Left lung (tissue), 14 donors: ENCODE measurements at places on chromosomes 3 and 15. TPM values are rescaled to one million over a fixed set of nuclear protein-coding genes. Genes with fewer than 3 reads are reported as not detected.

Gene MYH15
- polyA plus RNA-seq, result 0.50 TPM

Gene AADACL2
- polyA plus RNA-seq, result not detected

Gene RARB
- 38.7 TPM for polyA plus RNA-seq

DNA sequence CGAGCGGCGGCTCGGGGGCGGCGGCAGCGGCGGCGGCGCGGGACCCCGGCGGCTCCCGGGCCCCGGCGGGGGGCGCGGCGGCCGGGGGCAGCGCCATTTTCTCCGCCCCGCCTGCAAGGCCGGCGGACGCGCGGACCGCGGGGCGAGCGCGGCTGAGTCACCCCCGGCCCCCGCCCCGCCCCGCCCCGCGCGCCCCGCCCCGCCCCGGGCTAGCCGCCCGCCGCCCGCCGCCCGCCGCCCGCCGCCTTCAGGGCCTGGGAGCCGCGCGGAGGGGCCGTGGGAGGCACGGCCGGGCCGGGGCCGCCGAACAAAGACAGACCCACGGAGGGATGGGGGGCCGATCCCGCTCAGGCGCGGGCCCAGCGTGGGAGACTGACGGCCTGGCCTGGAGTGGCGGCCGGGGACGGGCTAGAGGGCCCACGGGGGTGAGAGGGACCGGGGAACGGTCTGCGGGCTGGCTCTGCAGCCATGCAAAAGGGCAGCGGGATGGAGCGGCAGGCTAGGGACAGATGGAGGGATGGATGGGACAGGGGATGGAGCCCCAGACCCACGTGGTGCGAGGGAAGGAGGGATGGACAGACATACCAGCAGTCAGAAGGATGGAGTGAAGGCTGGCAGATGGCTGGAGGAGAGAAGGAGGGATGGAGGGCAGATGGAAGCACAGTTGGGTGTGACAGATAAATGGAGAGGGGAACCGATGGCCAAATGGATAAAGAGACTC, at the start of gene EIF4E3:
TSS of gene EIF4E3 (minus strand) at position 132 of the 721 bp plus-strand sequence. CDS start at position 97, 35 bp downstream.
- DNase-seq, result no peak

DNA sequence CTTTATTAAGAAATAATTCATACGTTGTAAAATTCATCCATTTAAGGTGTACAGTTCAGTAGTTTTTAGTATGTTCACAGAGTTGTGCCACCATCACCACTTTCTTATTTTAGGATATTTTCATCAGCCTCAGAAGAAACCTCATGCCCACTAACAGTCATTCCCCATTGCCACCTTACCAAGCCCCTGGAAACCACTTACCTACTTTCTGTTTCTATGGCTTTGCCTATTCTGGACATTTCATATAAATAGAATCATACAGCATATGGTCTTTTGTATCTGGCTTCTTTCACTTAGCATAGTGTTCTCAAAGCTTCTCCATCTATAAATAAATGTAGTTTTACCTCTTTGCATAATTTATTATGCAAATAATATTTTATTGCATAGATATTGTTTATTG, 6.6 kb downstream of the FETUB start:
- no peak for DNase-seq

GRCh38 chr3:177730814-177731213, 533.5 kb upstream of the TBL1XR1 start:
- no peak for DNase-seq

DNA sequence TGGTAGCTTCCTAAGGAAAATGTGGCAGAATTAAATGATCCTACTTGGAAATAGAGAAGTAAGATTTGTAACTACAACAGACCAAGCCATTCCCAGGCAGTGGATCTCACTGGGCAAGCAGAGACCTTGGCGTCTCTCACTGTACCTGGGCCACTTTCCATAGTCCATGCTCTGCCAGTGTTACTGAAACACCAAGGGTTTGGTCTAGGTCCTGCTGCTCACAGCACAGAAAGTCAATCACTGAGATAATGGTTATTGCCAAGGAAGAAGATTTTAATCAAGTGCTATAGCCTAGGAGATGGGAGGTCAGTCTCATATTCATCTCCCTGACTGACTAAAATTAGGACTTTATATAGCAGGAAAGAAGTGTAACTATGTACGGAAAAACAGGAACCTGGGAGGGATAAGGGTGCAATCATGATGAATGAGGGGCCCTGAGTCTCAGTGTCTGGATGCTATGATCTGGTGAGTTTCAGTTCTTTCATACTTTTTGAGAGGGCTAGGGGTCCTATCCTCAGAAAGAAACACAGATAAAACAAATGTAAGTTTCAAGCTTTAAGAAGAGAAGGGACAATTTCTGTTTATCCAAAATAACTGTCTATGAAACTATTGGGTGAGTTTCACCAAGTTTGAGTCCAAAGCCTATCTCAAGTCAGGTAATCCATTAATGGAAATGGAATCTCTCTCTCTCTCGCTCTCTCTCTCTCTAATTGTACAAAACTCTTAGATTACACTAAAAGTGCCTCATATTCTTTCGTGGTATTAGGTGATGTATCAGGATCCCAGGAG, 20.6 kb downstream of the GPR15 start:
- DNase-seq, result no peak

DNA sequence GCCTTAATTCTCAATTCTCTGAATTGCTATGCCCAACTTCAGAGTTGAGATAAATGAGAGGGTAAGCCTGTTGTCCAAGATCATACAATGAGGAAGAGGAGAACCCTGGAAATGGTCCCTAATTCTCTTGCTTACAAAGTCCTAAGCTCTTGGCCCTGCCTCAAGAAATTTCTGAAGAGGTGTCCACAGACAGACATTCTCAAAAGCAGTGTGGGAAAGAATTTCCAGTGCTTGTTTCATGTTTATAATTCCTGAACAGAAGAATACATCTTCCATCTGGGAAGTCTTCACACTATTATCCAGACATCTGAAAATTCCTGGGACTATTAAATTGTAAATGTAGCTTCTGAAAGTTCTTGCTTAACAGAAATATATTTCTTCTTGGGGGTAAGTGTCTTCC, 166.8 kb upstream of the LRTM1 start:
- no peak for DNase-seq

DNA sequence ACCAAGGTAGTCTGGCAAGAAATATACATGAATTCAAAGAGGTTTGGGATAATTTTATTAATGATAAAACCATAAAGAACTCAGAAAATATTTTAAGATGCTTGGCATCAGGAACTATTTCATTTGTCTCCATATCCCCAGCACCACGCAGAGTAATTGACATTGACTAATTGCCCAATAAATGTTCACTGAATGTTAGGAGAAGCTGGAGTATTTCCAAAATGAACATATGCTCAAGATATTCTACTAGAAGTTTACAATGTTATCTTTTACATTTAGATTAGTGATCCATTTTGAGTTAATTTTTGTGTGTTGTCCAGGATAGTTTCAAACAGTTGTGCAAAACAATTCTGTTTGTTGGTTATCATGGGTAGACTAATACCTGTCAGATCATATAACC, 298.8 kb upstream of the CTDSPL start:
- no peak for DNase-seq

DNA sequence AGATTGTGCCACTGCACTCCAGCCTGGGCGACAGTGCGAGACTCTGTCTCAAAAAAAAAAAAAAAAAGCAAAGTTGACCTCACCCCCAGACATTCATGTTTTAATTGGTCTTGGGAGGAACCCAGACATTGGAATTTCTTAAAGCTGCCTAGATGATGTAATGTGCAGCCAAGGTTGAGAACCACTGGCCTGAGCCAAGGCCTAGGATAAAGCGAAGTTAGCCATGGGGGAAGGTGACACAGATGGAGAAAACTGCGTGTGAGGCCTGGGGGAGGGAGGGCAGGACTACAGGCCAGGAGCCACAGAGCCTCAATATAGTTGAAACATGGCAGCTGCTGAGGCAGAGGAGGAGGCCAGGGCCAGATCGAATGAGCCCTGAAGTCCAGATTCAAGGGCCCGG, 21.0 kb downstream of the GLB1 start:
- DNase-seq, result no peak

DNA sequence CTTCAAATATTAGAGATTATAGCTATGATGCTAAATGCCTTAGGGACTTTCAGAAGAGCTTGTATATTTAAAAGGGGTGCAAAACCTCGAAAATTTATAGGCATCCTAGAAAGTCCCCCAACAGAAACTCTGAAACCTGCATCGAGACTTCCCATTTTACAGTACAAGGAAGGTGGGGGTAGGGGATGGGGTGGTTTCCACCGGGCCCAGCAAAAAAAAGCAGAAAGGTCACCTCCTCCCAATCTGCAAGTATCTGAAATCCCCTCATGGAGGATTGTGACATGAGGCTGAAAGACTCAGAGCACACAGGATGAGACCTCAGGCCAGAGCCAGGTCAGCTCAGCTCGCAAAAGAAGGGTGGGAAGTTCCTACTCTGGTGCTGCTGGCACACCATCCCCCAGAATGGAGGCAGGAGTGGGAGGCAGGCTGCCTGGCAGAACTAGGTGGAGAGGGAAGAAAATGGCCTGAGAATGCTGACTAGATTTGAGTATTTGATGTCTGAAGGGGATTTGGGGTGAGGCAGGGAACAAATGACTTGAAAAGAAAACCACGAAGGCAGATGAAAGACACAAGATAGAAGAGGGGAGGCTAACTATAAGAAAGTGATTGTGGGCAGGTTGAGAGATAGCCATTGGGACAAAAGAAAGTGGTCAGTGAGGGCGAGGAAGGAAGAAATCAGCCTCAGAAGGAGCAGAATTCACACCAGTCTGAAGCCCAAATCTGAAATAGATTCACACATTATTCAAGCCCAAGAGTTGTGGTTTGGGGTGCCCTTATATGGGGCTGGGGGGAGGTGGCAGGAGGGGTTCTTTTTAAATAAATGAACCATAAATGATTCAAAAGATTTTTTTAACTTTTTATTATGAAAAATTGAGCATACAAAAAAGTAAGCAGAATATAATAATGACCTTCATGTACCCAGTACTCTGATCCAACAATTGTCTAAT, 22.5 kb upstream of the TSC22D2 start:
- no peak for DNase-seq

- no peak for DNase-seq
Observed at GRCh38 chr3:160953686-160954085, 151.5 kb downstream of the B3GALNT1 start.

DNA sequence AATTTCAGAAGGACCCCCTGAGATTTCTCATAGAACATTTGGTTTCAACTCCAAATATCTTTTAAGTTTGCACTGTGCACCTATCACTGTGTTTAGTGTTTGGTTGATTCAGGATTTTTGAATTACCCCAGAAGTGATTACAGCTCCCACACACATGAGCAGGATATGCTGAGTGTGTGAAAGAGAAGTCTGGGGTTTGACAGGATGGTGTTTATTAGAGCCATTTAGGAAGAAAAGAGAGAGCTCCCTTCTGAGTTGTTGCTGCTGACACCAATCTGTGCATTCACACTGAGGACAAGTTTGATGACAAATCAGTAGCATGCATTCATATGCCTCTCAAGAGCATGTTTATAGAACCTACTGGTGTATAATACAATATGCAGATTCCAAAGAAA, 118.1 kb downstream of the RPL22L1 start:
- no peak for DNase-seq

DNA sequence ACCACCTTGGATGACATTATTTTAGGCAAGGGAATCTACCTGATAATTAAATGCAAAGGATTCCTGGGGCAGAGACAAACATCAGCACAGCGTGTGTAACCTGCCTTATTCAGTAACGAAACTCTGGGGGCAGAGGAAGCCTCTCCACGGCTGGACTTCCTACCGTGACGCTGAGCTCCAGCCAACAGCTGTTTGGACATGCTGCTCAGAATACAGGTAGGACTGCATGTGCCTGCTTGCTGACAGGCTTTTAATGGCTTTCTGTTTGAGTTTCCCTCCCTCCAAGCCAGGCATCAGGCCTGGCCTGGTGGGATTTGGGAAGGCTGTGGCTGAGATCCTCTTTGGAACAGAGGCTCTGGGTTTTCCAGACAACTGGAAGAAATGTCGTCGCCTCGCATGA, 150.6 kb downstream of the ADAMTS17 start:
- DNase-seq, result no peak

GRCh38 chr3:115549071-115549470, 74.2 kb upstream of the GAP43 start:
- DNase-seq, result no peak

DNA sequence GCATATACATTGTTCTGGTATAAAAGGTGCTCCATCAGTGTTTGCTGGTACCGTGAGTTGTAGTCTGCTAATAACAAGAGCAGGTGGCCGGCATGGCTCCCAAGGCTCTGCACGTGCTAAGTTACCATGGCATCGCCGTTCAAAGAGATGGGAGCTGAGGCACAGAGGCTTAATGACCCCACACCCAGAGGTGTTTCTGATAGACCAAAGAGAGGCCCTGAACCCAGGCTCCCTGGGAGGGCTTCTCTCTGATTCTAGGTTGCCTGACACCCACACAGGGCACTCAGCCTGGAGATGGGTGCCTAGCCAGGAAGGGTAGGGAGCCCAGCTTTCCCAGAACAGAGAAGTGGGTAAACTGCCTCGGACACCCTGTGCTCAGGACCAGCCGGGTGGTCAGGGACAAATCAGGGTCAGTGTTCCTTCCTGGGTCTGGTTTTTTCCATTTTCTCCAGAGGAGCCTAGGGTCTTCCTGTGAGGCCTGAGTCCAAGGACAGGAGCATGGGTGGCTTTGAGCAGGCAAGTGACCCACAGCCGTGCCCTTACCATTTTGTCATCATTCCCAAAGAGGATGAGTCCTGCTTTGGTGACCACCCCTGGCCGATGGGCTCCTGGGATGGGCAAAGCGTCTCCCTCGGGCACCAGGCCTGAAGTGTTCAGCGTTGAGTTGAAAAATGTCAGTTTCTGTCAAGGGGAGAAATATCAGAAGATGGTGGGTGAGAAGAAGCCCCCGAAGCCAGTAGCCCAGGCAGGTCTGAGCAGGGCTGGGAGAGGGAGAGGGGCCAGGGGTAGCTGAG, 27.3 kb downstream of the ALDH1L1 start:
- no peak for DNase-seq
